ENCODE measurements at places on chromosomes 1 and 21.

- no peak for DNase-seq
Observed at GRCh38 chr1:218262259-218262658, 22.8 kb upstream of the RRP15 start.

DNA sequence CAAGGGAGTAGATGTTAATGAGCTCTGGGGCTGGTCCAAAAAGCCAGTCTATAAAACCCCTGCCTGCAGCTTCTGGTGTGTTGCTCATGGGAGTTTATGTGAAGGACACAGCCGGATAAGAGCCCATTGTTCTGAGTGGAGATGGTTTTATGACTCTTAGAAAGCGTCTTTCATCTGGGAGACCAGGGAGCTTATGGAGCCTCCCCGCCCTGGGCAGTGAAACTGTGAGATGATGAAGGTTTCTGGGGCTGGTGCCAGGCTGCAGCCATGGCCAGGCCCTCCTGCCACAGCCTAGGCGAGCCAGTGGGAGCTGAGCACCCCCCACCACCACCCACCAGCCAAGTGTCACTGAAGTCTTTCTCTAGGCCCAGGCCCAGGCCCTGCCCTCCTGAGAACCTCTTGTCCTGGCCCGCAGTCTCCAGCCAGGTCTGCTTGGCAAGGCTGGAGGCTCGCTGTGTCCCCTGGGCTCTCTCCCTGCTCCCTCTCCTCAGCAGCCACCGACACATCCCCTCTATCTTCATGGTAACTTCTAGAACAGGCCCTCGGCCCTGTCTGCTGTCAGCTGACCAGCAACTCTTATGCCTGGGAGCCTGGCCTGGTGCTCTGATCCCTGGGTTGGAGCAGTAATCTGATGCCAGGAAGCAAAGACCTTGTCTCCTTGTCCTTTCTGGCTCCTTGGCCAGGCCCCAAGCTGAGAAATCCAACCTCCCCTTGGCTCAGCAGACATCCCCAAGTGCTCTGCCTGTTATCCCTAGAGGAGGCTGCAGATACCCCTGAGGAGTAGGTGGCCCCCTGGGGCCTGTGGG is 7.6 kb upstream of the ARHGEF10L start:
- peak; percentile 75 for DNase-seq

DNA sequence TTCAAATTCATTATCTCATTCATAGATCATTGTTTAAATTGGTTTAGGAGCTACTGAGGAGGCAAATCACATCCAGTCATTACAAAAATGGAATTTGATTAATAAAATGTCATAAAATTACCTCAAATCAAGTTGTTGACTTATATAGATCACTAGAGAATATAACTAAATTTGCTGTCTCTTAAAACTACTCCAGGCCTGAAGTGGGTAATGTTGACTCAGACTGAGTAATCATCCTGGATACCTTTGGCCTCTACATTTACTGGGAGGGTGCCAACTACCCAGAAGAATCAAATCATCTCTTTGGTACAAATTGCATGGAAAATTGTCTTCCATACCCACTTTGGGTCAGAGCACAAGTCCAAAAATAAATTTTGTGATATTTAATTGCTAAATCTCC is 191.2 kb upstream of the GREM2 start:
- peak; percentile 27 for DNase-seq

GRCh38 chr1:151816548-151817352 is 11.5 kb upstream of the LINGO4 start:
- DNase-seq: no peak

- DNase-seq: peak; percentile 88
Observed at GRCh38 chr1:21317035-21317689, 26.9 kb upstream of the ECE1 start.

DNA sequence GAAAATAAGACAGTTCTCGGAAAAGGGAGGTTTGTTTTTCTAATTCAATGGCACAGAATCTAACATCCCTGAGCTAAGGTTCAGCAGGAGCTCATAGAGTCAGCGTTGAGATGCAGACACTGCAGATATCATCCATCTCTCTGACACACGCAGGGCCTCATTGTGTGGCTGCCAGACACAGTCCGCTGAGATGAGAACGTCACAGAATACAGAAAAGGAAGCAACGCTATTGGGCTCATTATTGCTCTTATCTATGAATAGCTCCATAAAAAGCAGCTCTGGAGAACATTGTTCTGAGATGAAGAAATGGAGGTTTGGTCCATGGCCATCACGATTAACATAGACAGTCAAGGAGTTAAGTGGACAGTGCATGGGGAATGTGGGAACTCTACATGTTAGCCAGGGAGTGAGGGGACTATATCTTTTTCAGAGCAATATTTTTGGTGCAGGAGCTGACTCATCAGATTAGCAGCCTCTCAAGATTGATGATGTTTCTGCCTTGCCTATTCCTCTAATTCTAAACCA is 771.6 kb upstream of the CXADR start:
- peak; percentile 57 for DNase-seq

DNA sequence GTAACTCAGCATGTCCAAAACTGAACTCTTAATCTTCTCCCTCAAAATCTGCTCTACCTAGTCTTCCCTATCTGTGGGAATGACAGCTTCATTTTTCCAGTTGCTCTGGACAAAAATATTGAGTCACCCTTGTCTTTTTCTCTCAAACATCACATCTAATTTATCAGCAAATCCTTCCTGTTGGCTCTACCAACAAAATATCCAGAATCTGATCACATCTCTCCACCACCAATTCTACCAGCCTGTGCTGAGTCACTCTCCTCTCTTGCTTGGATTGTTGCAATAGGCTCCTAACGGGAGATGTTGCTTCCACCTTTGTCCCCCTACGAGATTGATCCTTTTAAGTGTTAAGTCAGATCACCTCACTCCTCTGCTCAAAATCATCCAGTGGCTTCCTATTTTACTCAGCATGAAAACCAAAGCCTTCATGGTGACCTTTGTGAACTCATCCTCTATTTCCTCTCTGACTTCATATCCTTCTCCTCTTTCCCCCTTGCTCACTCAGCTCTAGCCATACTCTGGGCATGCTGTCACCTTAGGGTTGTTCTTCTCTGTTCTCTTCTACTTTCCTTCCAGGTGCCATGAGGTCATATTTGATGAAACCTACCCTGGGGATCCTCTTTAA is 21.5 kb upstream of the SMYD2 start:
- DNase-seq: no peak

- DNase-seq: no peak
Observed at GRCh38 chr1:41056907-41057306, 35.4 kb upstream of the SLFNL1 start.

GRCh38 chr1:64093941-64094340 is 109.5 kb upstream of the UBE2U start:
- peak; percentile 53 for DNase-seq

GRCh38 chr1:203083463-203083921 is 2.3 kb downstream of the MYOG start:
- no peak for DNase-seq

DNA sequence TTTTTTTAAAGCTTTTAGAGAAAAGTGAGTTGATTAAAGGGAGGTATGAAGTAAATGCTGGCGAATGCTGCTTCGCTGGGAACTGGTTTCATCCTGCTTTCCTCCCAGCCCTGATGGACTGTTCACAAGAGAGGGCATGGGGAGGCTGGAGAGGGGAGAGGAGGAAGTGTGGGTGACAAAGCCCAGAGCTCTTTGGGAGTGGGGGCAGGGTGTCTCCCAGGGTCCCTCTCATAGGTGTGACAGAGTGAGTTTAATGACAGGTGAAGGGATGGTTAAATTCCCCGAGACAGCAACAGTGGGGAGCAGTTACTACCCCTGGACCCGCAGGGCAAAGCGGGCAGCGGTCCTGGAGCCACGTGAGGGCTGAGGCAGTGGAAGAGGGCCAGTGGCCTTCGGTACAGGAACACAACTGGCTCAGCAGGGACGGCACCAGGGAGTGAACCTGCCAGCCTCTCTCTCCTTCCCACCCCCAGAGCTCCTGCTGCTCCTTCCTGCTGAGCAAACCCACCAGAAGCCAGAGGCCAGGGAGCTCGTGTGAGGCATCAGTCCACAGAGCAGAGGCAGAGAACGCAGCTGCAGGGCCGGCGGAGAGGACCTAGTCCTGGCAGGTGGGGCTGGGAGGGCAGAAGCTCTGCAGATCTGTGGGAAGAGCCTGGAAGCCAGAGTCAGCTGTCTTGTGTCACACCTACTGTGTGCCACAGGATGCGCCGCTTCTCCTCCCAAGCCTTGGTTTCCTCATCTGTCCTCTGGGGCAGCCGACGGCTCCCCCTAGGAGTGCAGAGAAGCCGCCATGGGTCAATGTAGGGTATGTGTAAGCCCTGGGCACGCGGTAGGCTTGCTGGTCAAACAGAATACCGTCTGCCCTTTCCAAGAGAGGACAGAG is 20.9 kb upstream of the LRP8 start:
- DNase-seq: no peak

DNA sequence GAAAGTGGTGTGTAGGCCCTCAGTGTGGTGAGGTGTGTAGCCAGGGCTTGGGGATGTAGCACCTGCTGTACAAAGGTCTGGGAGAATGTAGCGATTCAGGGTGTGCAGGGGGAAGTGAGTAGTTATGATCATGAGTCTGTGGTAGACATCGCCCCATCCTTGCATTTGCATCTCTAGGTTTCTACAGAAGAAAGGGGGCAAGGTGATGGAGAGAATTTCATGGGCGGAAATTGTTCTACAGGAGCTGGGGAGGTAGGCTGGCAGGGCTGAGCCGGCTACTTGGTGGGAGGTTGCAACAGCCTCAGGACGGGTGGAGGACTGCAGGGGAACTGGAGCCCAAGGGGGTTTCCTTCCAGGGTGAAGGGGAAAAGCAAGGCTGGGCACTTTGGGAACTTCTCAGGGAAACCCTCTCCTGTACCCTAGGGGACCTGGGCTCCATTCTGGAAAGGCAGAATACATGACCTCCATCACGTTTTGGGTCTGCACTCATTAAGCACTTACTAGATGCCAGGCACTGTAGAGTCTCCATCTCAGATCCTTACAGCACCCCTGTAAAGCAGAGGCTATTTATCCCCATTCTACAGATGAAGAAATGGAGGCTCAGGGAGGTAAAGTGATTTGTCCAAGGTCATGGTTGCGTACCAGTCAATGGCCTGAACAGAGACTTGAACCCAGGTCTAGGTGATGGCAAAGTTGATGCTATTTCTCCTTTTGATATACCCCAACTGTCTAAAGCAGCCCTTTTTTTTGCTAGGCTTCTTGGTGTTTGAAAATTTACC is 14.5 kb upstream of the TNFRSF1B start:
- DNase-seq: no peak

- no peak for DNase-seq
Observed at GRCh38 chr1:222404710-222405109, 143.2 kb downstream of the HHIPL2 start.

DNA sequence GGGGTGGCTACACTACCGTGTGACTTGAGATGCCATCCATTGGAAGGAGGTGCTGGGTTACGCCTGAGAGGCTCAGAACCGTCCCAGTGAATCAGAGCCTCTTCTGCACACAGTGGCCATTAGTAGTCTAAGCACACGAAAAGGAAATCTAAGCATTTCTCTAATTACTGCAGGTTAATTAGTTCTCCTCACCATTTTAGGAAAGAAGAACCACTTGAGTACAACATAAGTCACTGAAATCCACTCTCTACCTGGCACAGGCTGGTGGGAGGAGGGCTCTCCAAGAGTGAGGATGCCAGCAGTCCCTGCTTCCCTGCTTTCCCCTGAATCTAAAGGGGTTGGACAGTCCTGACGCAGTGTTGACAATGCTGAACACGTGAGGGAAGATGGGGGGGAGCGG is 606.3 kb downstream of the NPHP4 start:
- no peak for DNase-seq

All from fibroblast of pulmonary artery (primary cell).